ENCODE measurements at places on chromosomes 4 and X.

- no peak for DNase-seq
Observed at GRCh38 chr4:17704020-17704650, 77.3 kb downstream of the FAM184B start.

- no peak for DNase-seq
Observed at GRCh38 chr4:144449611-144450010, 196.3 kb upstream of the HHIP start.

DNA sequence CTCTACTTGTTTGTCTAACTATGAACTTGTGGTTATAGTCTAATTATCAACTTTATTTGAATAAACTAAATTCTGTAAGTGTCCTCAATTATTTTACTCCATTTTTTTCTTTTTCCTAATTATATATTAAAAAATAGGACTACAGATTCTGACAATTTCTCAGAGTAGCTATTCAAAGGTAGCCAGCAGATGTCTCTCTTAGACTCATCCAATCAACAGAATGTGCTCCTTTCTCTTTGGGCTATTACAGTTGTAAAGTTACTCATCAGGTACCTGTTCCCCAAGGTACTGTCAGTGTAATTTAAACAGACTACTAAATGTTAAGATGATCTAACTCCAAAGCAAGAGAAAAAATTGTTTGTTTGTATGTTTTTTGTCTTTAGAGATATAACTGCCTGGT is 248.6 kb downstream of the PCDH18 start:
- DNase-seq: no peak

DNA sequence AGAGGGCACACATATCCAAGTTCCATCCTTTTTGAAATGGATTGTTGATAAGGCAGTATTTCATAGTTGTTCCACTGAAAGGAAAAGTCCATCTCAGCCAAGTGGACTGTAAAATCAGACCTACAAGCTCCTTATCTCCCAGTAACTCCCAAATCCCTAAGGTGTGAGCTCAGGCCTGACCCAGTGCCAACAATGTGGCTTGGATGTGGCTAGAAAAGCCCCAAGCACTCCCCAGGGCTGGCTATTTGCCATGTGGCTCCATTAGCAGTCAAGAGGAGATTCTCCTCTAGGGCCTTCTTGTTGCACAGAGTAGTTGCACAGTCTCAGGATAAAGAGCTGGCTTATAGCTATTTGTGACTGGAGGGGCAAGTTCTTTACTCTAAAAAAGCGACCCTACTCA is 25.0 kb upstream of the DGKK start:
- no peak for DNase-seq

DNA sequence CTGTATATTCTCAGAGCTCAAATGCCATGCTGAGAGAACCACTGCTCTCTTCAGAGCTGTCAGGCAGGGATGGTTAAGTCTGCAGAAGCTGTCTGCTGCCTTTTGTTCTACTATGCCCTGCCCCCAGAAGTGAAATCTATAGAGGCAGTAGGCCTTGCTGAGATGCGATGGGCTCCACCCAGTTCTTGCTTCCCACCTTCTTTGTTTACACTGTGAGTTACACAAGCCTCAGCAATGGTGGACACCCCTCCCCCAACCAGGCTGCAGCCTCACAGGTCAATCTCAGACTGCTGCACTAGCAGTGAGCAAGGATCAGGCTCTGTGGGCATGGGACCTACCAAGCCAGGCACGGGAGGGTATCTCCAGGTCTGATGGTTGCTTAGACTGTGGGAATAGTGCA is 271.6 kb downstream of the CENPC start:
- DNase-seq: no peak

GRCh38 chr4:80382090-80382832 is 46.7 kb downstream of the CFAP299 start:
- DNase-seq: no peak

Measured in glutamatergic neuron (in vitro differentiated cells).